ENCODE measurements at places on chromosomes 3 and 15.

DNA sequence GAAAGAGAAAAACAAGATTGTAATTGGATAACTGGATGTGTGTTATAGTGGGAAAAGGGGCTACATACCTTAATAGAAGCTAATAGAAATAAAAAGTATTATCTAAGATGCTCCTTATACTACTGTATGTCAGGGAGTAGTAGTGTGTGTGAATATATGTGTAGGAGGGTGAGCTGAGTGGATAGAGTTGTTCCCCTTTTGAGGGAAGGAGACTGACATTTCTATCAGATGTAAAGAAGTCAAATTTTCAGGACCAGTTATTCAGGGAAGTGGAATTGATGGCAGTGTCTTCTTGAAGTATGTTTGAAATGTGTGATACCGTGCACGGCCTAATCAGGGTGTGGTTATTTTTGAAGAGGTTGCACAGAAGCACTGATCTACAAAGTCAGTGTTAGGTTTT lies 49.1 kb downstream of the PCOLCE2 start:
- DNase-seq = no peak

DNA sequence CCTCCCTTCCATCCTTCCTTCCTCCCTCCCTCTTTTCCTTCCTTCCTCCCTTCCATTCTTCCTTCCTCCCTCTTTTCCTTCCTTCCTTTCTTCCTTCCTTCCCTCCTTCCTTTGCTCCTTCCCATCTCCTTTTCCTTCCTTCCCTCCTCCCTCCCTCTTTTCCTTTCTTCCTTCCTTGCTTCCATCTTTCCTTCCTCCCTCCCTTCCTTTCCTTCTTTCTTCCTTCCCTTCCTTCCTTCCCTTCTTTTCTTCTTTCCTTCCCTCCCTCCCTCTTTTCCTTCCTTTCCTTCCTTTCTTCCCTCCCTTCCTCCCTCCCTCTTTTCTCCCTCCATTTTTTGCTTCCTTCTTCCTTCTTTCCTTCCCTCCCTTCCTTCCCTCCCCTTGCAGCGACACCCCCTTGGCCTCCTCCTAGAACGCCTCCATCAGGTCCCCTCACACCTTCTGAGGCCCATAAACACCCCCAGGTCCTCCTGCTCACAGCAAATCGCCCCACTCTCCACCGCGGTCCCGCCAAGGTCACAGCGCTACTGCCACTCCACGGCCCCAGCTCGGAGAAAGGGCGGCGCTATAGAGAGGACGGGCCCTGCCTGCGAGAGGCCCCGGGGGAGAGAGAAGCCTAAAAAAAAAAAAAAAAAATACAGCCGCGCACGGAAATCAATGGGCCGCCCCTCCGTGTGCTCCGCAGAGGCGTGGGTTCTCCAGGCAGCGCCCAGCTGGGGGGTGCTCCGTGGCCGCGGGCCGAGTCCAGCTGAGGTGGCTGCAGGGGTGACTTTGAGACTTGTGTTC lies 328.2 kb downstream of the OCA2 start:
- DNase-seq = no peak

DNA sequence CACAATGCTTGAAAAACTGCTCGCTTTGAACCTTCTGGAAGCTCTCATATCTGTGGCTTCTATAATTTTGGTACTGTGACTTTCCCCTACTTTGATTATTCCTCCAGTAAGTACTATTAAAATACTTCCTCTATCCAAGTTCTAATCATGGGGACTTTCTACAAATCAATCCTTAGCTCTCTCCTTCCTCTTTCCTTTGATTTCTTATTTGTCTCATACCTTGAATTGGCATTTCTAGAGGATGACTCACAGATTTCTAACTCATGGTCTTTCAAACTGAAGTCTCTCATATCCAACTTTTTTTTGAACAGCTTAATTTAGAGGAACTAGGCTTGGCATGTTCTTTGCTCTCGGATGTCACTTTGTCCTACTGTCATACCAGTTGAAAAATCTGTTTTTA lies 241.8 kb downstream of the TBC1D5 start:
- DNase-seq = no peak

- DNase-seq = no peak
These were observed 1570.1 kb downstream of the SI start for GRCh38 chr3:163508206-163508605.

DNA sequence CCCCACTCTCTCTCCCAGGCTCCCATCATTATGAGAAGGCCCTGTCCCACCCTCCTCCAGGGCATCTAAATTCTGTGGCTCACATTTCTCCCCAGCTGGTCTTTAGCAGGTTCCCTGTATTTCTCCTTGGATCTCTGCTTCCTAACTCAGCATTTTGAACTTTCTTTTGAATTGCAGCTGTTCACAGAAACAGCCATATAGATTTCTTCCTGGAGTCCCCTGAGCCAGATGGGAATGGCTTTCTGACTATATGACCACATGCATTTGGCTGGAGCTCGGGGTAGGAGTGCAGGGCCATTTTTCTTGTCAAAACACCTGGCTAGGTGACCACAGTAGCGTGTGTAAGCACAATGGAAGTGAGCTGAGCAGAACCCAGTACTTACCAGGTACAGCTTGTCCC lies 22.0 kb downstream of the RBP2 start:
- DNase-seq = no peak

DNA sequence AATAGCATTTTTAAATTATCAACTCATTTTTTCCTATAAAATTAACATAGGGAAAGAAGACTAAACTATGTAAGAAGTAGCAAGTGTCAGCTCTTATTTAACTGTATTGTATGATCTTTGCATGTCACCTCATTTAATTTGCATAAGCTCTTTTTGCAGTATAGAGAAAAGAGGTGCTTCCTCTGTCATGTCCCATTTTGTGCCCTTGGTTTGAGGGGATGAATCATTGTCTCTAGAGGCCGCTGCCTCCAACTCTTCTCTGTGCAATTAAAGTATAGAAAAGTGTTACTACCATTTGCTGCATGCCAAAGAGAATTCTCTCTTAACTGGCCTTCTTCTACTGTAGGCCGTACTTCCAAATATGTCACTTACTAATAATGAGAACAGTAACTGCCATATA lies 93.4 kb downstream of the LRRC28 start:
- DNase-seq = no peak

- DNase-seq = no peak
These were observed 147.5 kb downstream of the AKAP13 start for GRCh38 chr15:85527895-85528294.

DNA sequence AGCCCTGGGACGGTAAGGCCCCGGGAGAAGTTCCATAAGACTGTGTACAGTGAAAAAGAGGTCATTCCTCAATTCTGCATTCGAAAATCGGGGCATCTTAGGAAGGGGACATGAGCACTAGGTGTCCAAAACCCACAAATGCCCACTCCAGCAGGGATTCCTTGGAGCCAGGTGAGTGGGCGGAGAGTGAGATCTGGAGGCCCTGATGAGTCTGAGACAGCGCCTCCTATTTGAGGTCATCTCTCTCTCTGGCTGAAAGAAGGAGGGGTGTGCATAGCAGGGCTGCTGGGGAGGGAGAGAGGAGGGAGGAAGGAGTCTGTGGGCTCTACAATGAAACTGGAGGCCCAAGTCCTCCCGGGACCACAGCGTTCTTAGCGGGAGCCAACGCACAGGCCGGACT lies 38.1 kb upstream of the LACTB start:
- no peak for DNase-seq

DNA sequence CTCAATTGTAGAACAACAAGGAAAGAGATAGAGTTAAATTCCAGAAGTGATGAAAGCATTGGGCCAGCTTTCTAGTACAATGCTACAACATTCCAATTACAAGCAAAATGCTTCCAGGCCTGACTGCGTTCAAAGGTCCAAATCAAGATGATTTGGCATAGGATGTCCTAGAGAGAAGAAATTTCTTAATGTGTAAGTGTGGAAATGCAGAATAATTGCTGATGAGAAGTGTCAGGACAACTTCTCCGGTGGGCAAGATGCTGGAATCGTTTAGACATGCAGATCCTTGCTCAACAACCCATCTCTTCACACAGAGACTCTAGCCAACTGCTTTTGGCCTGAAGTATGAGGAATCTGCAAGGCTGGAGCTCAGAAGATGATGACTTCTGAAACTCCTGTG lies 71.1 kb upstream of the PDZRN3 start:
- no peak for DNase-seq

GRCh38 chr3:115790759-115791158 lies 167.4 kb downstream of the GAP43 start:
- peak; percentile 29 for DNase-seq

GRCh38 chr15:49441816-49442215 lies 18.8 kb downstream of the FGF7 start:
- no peak for DNase-seq

DNA sequence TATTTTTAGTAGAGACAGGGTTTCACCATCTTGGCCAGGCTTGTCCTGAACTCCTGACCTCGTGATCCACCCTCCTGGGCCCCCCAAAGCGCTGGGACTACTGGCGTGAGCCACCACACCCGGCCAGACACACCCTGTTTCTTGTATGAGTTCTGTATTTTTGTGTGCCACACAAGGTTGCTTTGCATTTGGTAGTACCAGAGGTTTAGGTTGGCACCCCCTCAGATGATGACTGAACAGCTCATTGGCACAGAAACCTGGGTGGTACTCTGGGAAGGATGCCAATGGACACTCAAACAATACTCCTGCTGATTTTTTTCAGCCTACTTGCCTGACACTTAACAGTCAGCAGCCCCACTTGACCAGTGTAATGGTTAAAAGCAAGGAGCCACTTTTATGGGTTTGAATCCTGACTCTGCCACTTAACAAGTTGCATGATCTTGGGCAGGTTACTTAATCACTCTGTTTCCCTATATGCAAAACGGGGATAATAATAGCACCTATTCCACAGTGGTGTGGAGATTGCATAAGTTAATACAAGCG lies 39.2 kb upstream of the BCL2A1 start:
- DNase-seq = no peak

GRCh38 chr15:90187257-90187868 lies 13.8 kb upstream of the SEMA4B start:
- DNase-seq = no peak

DNA sequence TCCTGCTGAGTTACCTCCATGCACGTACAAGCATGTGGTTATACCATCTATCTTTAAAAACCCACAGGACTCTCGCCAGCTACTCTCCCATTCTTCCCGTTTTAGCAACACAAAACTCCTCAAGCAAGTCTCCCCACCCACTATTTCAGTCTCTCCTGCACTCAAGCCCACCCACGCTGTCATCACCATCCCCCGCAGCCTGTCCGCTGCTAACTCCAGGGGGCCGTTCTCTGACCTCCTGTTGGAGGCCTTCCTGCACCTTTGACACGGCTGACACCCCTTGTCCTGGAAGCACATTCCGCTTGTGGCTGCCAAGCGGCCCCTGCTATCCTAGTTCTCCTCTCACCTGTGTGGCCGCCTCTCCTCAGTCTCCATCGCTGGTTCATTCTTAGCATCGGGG lies 7.5 kb upstream of the PCSK6 start:
- DNase-seq = no peak

DNA sequence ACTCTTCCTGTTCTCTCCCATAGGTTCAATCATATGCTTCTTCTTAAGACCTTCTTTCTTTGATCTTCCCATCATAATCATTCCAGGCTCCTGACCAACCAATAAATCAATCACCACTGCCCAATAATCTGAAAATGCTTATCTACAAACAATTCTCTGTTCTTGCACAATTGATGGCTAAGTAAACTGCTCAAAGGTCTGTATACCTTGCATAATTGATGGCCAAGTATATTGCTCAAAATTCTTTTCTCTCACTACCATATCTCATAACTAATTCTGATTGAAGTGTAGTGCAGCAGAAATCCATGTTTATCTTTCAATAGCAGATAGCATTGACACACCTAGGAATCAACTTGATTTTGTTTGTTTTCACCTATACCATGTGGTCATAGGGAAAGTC lies 83.4 kb upstream of the EPHA6 start:
- DNase-seq = no peak

DNA sequence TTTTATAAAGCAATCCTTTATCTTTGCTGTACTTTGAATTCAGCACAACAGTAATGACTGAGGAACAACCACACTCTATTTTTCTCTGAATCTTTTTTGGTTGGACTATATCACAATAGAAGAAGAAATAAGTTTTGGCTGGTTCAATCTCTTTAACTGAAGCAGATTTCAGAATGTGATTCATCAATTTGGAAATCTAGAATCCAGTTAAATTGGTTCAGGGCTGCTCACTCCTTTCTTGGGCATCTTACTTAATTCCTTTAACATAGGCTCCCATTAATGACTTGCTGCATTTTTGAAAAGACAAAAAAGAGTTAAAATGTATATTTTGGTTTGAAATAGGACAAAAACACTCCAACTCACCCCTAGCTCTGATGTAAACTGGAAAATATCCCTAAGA lies 688.3 kb upstream of the NECTIN3 start:
- no peak for DNase-seq

- no peak for DNase-seq
These were observed 53.9 kb downstream of the RLBP1 start for GRCh38 chr15:89167267-89168176.

DNA sequence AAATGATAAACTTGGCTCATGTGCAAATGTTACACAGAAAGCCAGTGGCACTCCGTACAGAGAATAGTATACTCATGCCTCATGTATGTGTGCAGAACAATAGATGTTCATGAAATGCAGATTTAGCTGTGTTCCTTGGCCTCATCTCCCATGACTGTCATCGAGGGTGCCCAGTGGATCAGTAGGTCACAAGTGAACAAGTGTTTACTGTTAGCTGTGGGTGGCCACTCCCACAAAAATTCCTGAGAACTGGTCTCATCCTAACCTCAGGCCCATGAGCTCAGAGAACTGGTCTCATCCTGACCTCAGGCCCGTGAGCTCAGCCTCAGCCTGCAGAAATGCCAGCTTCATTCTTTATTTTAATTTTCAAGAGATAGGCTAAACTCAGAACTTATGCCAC lies 124.1 kb downstream of the GADL1 start:
- DNase-seq = no peak

GRCh38 chr15:31214864-31215489 lies 111.7 kb upstream of the KLF13 start:
- no peak for DNase-seq

DNA sequence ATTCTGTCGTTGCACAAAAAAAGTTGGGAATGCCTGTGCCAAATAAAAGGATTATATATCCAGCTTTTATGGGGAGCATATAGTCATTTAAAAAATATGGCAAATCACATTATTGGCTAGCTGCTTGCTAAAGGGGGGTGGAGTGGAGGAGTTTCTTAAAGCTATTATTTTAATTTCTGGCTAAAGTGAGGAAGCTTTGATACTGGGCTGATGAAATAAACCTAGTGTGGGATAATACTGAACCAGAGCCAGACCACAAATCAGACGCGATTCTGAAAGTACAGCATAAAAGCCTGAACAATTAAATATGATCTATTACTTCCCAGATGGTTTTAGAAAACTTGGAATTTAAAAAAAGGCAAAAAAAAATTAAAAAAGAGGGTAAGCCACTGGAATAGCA lies 14.4 kb downstream of the POLR2M start:
- no peak for DNase-seq

Measured in stimulated activated CD8-positive, alpha-beta memory T cell treated with anti-CD3 and anti-CD28 coated beads, Interleukin-7, amount 100 ng/mL, for 1 hour (primary cell).